Stimulated activated CD4-positive, alpha-beta T cell treated with anti-CD3 and anti-CD28 coated beads, Interleukin-2, amount 100 ng/mL, for 48 hours (primary cell): ENCODE measurements at places on chromosomes 6 and 20.

GRCh38 chr6:137363805-137364138 lies 130.4 kb downstream of the OLIG3 start:
- no peak for DNase-seq

GRCh38 chr20:5734602-5735001 lies 15.6 kb upstream of the SHLD1 start:
- DNase-seq: no peak

GRCh38 chr20:57600320-57601210 lies 19.7 kb downstream of the ZBP1 start:
- DNase-seq: no peak

- DNase-seq: no peak
These were observed 11.1 kb upstream of the ADTRP start for GRCh38 chr6:11789744-11790143.

GRCh38 chr20:36214684-36215256 lies 21.5 kb upstream of the AAR2 start:
- no peak for DNase-seq

DNA sequence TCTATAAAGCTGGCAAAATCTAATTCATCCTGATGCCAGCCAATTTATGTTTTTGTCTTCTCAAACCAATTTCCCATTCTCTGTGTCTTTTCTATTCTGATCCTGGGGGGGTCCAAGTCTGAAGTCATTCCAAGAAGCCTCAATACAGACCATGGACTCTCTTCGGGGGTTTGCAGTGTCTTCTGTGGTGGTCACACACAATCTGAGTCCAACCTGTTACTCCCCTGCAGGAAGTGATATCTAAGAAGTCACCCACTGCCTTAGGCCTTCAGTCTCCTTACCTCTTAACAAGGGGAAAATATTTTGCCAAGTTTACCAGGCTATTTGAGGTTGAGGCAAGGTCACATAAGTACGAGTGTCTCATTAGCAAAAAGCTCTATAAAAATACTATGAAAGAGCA lies 1.9 kb downstream of the TRIM26 start:
- DNase-seq: no peak

GRCh38 chr20:64038224-64038564 lies 2.2 kb downstream of the C20orf204 start:
- DNase-seq: no peak

GRCh38 chr6:162951164-162951743 lies 223.5 kb downstream of the PACRG start:
- DNase-seq: no peak

- no peak for DNase-seq
These were observed 106.0 kb upstream of the CST7 start for GRCh38 chr20:24842918-24843715.
